Activated naive CD4-positive, alpha-beta T cell (primary cell): ENCODE measurements at places on chromosomes 5 and 9.

GRCh38 chr5:59786334-59786805 lies 107.2 kb downstream of the PDE4D start:
- no peak for DNase-seq

GRCh38 chr5:21882074-21882745 lies 970.9 kb downstream of the CDH12 start:
- DNase-seq: no peak

GRCh38 chr9:98935071-98935505 lies 8.6 kb upstream of the COL15A1 start:
- no peak for DNase-seq

GRCh38 chr9:72134801-72135200 lies 14.4 kb upstream of the GDA start:
- no peak for DNase-seq

- DNase-seq: no peak
Measured at GRCh38 chr9:72351538-72352453, 13.2 kb downstream of the ZFAND5 start.

GRCh38 chr5:107513337-107514085 lies 157.2 kb downstream of the EFNA5 start:
- no peak for DNase-seq

- no peak for DNase-seq
Measured at GRCh38 chr5:86997516-86997915, 270.2 kb upstream of the RASA1 start.

DNA sequence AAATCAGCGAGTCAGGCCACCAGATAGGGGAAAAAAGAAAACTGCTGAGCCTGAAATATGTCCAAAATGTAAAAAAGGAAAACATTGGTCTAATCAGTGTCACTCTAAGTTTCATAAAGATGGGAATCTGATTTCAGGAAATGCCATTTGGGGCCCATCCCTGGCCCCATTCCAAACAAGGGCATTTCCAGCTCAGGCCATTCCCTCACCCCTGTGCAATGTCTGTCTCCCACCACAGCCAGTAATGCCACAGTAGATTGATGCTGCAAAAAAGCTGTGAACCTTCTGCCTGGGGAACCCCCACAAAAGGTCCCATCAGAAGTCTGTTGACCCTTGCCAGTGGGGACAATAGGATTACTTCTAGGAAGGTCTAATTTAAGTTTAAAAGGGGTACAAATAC lies 199.6 kb downstream of the YTHDC2 start:
- DNase-seq: no peak

DNA sequence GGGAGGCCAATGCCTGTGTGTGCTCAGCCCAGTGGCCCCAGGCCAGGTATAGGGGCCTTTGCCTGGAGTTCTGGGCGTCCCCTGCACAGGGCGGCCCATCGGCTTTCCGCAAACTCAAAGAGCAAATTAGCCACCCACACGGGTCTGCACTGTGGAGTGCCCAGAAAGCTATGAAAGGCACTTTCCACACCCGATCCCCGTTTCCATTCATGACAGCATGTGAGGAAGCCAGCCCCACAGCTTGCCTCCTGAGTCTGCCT lies 5.2 kb downstream of the DBH start:
- no peak for DNase-seq

- DNase-seq: no peak
Measured at GRCh38 chr9:28155067-28155466, 581.8 kb upstream of the C9orf72 start.

GRCh38 chr9:129490583-129491486 lies 130.1 kb downstream of the C9orf50 start:
- DNase-seq: no peak

DNA sequence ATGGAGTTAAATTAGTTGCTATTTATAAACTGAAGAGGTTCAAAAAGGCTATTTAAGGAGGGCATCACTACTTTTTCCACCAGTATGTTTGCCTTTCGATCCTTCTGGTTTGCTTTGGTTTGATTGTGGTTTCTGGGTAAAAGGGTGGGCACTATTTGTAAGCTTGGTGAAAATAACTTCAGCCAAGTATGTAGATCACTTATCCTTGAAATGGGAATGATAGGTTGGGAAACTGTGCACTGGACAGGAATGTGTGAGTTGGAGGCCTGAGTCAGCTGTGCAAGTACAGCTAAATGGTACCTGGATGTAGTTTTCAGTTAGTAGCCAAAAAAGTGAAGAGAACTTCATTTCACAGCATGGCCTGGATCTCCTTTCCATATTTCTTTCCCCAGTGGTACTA lies 466.2 kb downstream of the ENC1 start:
- DNase-seq: no peak

GRCh38 chr5:122673343-122673742 lies 101.5 kb upstream of the SNX2 start:
- no peak for DNase-seq

GRCh38 chr9:134693011-134693410 lies 51.4 kb downstream of the COL5A1 start:
- no peak for DNase-seq

DNA sequence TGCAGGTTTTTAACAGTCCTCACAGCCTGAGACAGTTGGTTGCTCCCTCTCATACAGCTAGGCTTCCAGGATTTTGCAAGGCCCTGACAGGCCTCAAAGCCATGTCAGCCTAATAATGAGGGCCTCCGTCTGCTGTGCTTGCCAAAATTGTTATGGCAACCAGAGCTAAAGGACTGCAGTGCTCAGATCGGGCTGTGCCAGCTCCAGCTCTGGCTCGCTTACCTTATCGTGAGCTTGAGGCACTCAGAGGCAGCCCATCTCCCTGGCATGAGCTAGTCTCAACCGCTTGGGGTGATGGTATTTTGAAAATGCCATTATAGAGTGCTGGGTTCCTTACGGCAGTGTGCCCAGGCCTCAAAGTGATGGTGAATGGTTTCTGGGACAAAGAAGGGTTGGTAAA lies 8.4 kb downstream of the MTAP start:
- DNase-seq: no peak

DNA sequence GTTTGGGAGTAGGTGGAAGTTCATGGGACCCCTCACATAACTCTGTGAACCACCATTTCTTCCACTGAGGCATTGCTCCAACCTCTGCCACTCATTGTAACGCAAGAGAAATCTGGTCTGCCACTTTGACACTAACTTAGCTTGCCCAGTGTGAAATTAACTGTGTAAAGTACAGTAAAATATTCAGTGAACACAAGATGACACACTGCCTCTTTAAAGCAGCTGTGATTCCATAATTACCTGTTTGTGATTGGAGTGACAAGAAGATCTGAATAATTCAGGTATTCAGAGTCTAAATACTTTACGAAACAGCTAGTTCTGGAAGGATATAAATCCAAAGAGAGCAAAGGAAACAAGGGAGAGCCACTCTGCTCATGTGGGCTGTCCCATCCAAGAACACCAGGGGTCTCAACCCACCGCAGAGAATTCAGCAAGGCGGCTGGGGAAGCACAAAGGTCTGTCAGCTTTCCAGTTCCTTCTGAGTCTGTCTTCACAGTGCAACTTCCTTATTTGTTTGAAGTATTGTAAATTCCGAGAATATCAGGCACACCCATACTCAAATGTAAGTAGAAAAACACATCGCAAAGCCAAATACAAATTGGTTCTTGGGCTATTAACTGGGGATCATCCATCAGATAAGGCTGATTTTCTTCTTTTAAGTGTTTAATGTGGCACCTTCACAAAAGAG lies 86.9 kb downstream of the GNAQ start:
- no peak for DNase-seq

DNA sequence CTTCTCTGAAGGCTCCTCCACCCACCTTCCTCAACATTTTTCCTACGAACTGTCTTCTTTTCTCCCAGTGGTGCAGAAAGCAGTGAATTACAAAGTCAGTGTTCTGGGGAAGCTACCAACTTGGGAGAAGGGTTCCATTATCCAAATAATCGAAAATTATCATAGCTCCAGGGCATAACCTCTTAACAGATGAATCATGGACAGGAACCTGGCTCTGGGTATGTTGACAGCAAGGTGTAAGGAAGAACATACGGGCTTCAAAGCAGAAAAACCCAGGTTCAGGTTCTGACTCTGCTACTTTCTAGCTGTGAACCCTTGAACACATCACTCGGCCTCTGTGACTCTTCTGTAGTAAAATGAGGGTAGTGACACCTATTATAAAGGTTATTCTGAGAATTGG lies 351.3 kb downstream of the ENC1 start:
- DNase-seq: no peak

- DNase-seq: no peak
Measured at GRCh38 chr9:24721621-24722020, 175.9 kb upstream of the IZUMO3 start.

GRCh38 chr5:57501414-57502201 lies 19.0 kb upstream of the ACTBL2 start:
- no peak for DNase-seq
